ENCODE measurements at places on chromosomes 5 and 9.

GRCh38 chr5:138245717-138246116 lies 28.7 kb downstream of the GFRA3 start:
- DNase-seq = no peak

- DNase-seq = no peak
These were observed 452.9 kb upstream of the DMAC1 start for GRCh38 chr9:8252445-8252844.

- DNase-seq = no peak
These were observed 524 bp downstream of the CCNB1 start for GRCh38 chr5:69167493-69167855.

- no peak for DNase-seq
These were observed 5.9 kb downstream of the MED10 start for GRCh38 chr5:6372251-6373080.

DNA sequence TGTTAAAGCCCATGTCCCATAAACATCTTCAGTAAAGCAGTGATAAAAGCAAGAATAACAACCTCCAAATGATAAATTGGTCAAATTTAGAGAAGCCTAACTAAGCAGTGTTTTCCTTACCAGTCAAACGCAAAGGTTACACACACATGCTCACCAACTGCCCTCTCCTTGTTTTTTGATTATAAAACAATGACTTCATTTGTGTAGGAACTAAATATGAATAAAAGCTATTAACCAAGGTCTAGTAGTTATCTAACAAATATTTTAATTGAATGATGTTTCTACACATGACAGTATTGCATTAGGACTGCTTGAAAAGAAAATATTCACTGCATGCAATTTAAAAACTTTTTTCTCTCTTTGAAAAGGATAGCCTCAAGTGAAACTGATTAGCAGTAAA lies 36.7 kb downstream of the PCA3 start:
- no peak for DNase-seq

DNA sequence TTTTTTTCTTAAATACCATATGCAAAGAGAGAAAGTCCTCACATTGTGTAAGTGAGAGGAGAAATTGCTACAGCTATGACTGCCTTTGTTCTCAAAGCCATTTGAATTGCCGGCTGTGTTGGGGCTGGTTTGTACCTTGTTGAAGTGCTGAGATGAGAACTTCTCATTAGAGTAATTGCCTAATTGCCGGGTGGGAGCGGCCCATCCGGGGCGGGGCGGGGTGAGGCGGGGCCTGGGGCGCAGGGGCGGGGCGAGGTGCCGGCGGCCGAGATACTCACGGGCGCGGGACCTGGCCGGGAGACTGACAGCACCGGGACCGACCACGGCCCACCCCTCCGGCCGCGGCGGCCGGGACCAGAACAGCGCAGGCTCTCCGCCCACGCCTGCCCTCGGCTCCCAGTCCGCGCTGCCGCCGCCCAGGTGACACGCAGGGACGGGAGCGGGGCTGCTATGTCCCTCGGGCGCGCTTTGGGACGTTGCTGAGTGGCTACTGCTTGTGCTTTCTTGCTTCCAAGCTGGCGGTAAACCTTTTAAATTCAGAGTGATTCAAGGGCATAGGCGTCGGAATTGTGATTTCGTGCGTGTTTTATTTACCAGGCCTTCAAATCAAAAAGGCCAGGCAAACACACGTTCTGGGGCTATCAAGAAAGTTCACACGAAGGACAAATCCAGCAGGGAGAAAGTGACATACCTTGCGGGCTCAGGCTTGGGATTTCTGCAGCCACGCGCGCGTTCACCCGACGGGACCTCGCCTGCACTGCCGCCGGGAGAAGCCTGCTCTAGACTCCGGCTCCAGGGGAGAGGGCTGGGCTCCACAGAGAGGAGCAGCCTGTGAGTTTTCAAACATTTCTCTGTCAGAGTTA lies 269.1 kb downstream of the FANCC start:
- DNase-seq = no peak

- peak; percentile 78 for DNase-seq
These were observed at the start of gene FPGS for GRCh38 chr9:127802576-127803443. TSS of gene FPGS (plus strand) at chr9:127802882. CDS start at chr9:127802925, 43 bp downstream.

DNA sequence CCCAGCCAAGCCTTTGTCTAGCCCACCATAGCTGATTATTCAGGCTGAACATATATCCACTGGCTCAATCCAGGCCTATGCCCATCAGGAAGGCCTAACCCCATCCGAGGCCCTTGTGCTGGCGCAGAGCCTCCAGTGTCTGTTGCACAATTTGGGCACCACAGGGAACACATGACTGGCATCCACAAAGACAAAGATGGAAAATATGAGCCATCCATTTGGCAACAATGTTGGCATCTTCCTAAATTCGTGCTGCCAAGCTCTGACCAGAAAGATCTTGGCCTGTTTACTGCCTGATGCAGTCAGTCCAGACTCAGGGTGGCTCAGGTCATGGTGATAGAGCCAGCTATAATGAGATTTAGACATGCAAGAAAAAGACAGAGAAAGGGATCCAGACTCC lies 233.8 kb downstream of the PIK3R1 start:
- DNase-seq = peak; percentile 34
